ENCODE measurements at places on chromosomes 1 and 21.

GRCh38 chr1:35557118-35557610, at the start of gene KIAA0319L:
Gene KIAA0319L (minus strand): TSS chr1:35557403. CDS start chr1:35554491, 2,912 bp downstream.
- peak; percentile 90 for DNase-seq

DNA sequence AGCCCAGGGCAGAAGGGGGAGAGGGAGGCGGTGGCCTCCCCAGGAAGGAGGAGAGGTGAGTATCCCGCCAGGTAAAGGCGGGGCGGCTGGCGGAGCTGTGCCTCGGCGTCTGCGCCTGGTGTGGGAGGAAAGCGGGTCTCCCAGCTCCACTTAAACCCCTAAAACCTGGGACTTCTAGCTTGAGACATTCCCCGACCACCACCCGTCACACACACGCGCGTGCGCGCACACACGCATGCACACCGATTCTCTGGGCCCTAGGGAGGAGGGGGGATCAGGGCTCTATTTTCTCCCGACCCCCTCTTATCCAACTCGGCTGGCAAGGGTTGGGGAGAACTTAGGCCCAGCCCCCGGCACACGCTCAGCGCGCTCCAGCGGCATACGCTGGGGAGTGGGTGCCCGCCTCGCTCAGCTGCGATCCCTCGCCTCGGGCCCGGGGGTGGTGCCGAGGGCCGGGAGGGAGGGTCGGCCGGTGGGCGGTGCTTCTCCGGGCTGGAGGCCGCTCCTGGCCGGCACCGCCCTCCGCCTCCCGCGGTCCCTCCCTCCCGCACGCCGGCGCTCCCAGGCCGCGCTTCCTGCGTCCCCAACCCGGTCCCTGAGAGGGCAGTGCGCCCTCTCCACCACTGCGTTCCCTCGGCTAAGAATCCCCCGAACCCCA, at the start of gene TMEM51:
Gene TMEM51, plus strand, starts transcription at position 564 of the 658 bp plus-strand sequence. CDS start 61,341 bp downstream, outside the sequence.
- peak; percentile 85 for DNase-seq

- DNase-seq, result peak; percentile 93
These were observed at the start of gene KRTAP10-2 for GRCh38 chr21:44551340-44551961. Gene KRTAP10-2 (minus strand): TSS chr21:44551505. CDS start chr21:44551458, 47 bp downstream.

DNA sequence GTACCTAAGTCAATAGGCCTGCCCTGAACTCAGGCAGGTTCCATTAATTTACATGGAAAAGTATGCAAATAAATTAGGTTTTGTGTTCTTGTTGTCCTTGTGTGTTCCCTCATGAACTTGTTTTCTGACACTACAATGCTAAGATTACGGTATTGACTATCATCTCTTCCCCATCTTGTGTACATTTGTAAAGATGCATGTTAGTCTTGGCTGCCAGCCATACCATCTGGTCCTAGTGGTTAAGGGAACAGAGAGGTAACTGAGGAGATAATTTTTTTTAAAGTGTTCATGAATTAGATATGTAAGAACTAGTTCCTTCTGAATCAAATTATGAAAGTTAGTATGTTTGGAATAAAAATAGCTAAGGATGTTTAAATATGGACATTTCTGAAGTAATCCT, 167.6 kb upstream of the ADAMTS5 start:
- DNase-seq, result peak; percentile 28

GRCh38 chr1:23211955-23212354, 5.3 kb downstream of the HTR1D start:
- DNase-seq, result peak; percentile 10

- no peak for DNase-seq
These were observed 14.0 kb downstream of the TRIM62 start for GRCh38 chr1:33167650-33168447.

GRCh38 chr1:231318015-231318355, 19.7 kb downstream of the EXOC8 start:
- no peak for DNase-seq

GRCh38 chr1:66282891-66283621, 250.9 kb upstream of the SGIP1 start:
- no peak for DNase-seq

DNA sequence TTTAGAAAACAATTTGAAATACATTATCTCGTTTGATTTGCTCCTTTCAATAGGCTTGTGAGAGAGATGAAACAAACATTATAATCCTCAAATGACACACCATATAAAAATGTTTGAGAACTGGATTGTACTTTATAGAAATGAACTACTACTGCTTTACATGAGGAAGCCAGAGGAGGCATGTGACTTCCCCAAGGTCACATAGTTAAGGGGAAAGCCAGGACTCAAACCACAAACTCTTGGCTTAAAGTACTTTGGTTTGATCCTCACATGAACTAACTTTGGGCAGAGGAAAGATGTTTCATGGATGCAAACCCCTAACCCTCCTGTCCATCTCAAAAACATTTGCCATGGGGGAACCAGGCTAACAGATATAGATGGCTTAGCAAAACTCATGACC, 4.7 kb downstream of the ARHGEF11 start:
- no peak for DNase-seq

DNA sequence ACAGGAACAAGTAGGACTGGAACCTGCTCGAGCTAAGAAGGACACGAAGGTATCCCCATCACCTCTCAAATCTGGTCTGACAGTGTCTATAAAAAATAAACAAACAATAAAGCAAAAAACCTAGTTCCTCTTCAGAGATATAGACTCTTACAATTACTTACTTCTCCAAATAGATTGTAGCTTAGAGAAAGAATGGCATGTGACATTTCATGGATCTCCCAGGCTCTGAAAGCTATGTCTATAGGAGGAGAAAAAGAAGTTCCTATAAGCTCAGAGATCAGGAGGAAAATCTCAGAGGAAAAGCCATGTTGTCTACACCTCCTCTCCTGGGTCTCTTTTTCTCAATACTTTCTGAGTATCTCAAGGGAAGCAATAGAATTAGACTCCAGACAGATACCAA, 12.3 kb upstream of the OR10J5 start:
- DNase-seq, result no peak

- DNase-seq, result no peak
These were observed 262.1 kb upstream of the SGIP1 start for GRCh38 chr1:66271904-66272254.

GRCh38 chr1:85151446-85151845, 49.4 kb downstream of the SYDE2 start:
- DNase-seq, result no peak

DNA sequence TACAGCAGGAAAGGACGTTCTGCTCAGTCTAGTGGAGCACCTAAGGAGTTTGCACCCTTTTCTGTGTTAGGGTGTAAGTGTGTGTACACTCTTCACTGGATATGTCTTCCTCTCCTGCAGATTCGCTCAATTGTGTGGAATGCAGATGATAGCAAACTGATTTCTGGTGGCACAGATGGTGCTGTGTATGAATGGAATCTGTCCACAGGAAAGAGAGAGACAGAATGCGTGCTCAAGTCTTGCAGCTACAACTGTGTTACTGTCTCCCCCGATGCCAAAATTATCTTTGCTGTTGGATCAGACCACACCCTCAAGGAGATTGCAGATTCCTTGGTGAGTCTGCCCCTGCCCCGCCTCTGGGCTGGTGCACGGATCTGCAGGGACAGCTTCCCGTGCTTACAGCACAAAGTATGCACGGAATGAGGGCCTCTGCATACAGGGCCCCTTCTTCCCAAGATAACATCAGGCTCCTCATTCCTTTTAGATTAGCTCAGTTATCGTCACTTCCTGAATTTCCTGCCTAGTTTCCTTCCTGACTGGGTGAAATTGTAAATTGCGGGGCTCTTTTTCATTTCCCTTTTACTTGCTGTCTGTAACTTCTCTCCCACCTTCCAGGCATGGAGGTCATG, 34.6 kb downstream of the CFAP57 start:
- DNase-seq, result no peak

DNA sequence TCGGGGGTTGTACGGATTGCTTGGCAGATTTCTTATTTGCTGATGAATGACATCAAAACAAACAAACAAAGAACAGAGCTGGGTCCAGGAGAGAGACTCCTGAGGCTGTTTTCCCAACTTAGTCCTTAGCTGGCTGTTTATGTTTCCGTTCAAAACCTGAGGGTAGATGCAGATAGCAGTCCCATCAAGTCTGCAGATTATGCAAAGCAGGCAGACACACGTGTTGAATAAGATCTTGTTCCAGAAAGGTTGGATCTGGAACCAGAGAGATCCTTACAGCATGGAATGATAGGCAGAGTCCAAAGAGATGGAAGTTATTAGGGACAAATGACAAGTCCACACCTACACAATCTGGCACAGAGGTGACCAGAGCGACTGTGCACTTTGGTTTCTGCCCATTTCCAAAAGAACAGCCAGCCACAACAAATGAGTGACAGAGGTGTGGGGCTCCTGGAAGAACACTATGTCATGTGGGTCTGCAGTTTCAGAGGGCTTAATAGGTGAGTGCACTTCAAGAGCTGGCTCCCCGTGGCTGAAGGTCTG, 65.5 kb downstream of the MAN1C1 start:
- DNase-seq, result no peak

DNA sequence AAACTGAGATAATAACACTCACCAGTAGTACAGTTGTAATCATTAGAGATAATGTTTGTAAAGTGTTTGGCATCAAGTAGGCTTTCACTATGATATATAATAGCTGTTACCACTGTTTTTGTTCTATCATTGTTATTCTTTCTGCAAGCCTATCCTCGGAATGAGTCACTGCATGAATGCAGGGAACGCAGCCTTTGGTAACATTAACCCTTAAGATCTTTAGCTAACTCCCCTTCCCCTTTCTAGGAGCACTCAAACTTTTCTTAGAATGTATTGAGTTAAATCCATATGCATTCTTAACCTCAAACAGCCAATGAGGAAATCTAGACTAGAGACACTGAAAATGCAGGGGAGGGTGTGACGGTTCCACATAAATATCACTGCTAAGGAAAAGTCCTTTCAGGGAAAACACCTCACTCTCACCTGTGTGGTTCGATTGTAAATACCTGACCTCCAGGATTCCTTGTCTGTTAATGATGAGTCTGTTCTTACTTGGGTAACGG, 467.3 kb downstream of the SETD4 start:
- DNase-seq, result no peak

- no peak for DNase-seq
These were observed 7.1 kb downstream of the GPR157 start for GRCh38 chr1:9121496-9122409.

- DNase-seq, result no peak
These were observed 1.8 kb upstream of the ZDHHC18 start for GRCh38 chr1:26824731-26825130.

DNA sequence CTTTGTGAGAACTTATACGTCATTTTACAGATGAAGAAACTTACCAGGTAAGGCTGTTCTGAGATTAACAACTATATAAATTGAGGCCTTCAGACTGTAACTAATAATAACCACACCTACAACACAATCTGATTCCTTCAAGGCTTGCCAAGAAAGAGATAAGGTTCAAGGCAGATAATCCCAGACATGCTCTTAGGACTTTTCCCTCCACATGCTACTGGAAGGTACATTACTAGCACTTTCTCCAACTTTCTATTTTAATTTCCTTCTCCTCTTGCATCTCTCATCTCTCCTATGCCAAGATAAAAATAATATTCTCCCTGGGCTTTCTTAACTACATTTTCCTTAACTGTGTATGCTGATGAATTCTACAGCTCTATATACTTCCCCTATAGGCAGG, 18.9 kb upstream of the NRAS start:
- DNase-seq, result no peak

DNA sequence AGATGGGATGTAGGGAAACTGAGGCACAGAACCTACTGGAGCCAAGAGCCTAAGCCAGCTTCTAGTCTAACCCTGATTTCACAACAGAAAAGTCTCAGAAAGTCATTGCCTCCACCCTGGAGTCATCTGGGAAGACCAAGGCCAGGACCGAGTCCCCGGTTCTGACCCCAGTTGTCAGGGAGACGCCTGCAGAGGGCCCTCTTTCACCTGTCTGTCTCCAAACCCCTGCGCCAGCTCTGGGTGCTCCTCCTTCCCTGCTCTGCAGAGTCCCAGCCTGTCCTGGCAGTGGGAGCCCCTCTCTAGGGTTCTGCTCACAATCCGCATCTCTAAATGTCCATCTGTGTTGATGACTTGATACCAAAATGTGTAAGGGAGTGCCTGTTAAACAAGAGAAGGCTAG, 149.7 kb downstream of the PGBD5 start:
- DNase-seq, result no peak

DNA sequence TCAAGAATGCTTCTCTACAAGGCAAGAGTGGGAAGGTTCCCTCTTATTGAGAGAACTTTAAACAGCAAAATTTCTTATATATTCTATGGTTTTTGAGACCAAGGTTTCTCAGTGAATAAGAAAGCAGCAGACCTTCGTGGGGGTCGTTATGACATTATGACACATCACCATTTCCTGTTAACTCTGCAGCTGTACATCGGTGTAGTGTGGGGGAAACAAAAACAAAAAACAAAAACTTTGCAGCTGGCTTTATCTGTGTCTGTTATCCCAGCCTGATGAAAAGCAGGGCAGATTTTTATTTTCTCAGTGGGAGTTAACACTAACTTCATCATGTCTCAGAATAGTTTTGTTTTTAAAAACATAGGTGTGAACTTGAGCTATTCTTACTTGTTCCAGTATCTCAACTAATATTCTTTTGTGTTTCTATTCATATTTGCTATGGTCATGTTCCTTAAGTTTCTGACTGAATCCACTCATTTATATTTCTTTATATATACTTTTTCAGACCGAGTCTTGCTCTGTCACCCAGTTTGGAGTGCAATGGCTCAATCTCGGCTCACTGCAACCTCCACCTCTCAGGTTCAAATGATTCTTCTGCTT, 2.1 kb downstream of the SDE2 start:
- DNase-seq, result no peak

DNA sequence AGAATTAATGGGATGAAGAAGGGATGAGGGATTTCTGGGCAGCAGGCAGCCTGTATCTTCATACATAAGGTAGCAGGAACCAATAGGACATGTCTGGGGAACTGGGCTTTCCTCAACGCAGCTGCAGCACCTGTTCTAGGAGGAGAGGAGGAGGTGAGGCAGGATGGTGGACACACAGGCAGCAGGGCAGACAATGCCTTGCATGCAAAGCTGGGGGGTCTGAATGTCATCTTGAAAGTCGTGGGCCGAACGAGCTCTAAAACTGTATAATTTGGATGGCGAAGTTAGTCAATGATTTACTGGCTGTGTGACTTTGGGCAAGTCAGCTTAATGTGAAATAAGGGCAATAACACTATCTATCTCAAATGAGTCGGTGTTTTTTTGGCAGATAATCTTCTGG, 124.4 kb downstream of the BEND5 start:
- DNase-seq, result no peak

- DNase-seq, result no peak
These were observed 6.1 kb downstream of the OSBPL9 start for GRCh38 chr1:51623025-51623424.

DNA sequence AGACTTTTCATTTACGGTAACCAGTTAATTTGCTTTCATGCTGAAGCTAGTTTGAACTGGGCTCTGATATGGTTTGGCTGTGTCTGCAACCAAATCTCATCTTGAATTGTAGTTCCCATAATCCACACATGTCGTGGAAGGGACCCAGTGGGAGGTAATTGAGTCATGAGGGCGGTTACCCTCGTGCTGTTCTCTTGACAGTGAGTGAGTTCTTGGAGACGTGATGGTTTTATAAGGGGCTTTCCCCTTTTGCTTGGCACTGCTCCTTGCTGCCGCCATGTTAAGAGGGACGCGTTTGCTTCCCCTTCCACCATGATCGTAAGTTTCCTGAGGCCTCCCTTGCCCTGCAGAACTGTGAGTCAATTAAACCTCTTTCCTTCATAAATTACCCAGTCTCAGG, 10.3 kb upstream of the FHAD1 start:
- no peak for DNase-seq
